ENCODE measurements at places on chromosomes 11 and 22. TPM values are rescaled to one million over a fixed set of nuclear protein-coding genes. Genes with fewer than 3 reads are reported as not detected.

Gene DUSP8
- total RNA-seq = 1.8 TPM

- DNase-seq = no peak
These were observed 395.9 kb upstream of the CCDC90B start for GRCh38 chr11:83681906-83682610.

- no peak for DNase-seq
These were observed 251.2 kb downstream of the FAT3 start for GRCh38 chr11:92475819-92476218.

GRCh38 chr22:36702842-36703215 lies 723 bp downstream of the CACNG2 start:
- no peak for DNase-seq

DNA sequence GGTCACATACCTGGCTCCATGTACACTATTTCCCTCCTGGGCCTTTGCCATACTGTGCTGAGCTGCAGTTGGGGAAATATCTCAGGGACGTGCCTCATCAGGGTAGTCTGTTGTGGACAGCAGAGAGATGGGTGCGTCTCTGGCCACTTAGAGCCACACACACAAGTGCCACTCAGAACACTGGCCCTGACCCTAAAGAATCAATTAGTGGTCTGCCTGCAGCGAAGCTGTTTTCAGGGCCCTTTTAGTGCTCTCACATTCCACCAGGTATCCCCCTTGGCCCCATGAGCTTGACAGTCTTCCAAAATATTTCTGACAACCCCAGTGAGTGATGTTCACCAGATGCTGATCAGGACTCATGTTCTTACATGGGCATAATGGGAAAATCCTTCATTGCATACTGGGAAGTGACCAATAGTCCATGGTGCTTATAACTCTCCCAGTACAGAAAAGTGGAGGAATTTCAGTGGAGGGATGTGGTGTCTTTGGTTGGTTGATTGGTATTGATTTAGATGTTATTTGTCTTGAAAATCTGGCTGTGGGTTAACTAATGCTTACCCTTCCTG lies 66.1 kb downstream of the ME3 start:
- DNase-seq = no peak

- no peak for DNase-seq
These were observed 13.5 kb downstream of the ACO2 start for GRCh38 chr22:41482319-41482935.

- no peak for DNase-seq
These were observed 758 bp downstream of the MCAM start for GRCh38 chr11:119316016-119316728.

DNA sequence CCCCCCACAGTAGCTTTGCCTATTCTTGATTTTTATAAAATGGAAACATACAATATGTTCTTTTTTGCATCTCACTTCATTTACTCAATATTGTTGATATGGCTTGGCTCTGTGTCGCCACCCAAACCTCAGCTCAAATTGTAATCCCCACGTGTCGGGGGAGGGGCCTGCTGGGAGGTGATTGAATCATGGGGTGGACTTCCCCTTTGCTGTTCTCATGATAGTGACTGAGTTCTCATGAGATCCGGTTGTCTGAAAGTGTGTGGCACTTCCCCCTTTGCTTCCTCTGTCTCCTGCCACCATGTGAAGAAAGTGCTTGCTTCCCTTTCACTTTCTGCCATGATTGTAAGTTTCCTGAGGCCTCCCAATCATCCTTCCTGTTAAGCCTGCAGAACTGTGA lies 431.3 kb downstream of the MN1 start:
- no peak for DNase-seq

DNA sequence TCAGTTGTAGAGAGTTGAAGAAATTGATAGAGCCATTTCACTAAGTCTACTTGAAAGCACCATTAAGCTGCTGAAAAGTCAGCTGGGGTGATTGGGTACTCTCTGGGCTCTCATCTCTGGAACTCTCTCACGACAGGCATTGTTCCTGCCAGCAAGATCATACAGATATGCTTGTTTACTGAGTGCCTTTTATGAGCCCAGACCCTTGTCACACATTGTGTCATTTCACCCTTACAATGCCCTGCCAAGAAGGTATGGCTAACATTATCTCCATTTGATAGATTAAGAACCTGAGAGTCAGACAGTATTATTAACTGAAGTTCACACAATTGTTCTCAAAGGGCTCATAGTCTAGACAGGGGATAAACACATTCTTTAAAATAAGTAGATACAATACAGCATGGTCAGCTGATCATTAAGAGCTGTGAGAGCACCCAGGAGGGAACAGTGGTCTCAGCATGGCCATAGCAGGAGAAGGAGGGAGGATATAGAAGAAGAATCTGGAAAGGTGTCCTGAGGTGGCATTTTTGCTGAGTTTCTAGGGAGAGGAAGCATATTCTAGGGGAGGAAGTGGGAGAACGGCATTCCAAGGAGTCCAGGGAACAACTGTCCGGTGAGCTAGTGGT lies 580.5 kb downstream of the INSC start:
- DNase-seq = no peak

DNA sequence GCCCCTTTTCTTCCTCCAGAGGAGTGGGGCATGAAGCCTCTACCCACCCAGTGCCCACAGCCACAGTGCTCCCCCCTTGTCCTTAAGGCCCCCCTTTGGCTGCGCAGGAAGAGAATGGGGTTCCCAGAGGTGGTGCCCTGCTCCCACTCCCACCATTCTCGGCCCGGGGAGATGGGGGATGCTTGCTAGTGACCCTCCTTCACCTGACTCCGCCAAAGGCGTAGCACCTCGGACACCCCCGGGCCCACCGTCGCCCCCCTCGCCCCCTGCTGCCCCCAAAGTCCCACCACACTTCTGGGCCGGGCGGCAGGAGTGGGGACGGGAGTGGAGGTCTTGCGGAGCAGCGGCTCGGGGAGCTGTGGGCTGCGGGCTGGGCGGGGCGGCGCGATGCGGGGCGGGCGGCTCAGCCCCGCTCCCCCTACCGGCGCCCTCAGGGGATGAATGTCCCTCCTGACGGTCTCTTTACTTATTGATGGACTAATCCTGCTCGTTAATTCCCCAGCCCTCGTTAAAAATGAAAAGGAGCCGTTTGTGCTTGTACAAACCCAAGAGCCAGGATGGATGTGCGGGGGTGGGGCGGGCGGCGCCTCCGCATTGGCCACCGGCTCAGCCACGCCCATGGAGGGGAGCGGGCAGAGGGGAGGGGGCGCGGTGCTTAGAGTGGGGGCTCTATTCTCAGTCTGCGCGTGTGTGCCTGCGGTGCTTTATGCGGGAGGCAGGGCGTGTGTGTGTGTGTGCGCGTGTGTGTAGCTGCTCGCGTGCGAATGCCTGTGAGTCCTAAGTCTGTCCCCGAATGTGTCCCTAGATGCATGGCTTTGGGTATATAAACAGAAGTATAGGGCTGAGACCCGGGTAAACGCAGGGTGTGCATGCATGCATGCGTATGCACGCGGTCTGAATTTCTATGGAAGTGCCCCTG lies 25.6 kb downstream of the SYT7 start:
- DNase-seq = no peak

DNA sequence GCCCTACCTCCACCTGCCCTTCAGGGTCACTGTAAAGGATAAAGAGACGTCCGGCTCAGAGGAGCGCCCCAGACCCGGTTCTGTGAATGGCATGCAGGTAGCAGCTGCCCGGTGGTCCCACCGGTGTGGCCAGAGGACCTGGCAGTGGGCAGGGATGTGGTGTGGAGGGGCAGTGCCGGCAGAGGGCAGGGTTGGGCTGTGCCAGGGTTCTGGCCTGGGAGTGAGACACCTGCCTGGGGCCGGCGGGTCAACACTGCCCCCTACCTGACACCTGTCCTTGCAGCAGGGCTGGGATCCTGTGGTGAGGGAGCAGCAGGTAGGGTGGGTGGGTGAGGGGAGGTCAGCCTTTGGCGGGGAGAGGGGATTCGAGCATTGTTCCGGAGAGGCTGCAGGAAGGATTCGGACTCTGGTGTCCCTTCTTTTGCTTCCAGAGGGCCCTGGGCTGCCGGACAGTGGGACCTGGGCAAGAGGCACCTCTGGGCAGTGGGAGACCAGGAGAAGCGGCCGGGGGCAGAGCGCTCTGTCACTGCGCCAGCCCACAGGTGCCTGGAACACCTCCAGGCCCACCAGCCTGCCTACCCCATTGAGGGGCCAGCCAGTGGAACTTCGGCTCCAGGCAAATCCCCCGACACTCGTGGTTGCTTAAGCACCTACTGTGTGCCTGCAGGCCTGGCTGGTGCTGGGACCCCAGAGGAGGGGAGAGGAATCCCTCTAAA lies 1.6 kb upstream of the PHLDA2 start:
- no peak for DNase-seq

DNA sequence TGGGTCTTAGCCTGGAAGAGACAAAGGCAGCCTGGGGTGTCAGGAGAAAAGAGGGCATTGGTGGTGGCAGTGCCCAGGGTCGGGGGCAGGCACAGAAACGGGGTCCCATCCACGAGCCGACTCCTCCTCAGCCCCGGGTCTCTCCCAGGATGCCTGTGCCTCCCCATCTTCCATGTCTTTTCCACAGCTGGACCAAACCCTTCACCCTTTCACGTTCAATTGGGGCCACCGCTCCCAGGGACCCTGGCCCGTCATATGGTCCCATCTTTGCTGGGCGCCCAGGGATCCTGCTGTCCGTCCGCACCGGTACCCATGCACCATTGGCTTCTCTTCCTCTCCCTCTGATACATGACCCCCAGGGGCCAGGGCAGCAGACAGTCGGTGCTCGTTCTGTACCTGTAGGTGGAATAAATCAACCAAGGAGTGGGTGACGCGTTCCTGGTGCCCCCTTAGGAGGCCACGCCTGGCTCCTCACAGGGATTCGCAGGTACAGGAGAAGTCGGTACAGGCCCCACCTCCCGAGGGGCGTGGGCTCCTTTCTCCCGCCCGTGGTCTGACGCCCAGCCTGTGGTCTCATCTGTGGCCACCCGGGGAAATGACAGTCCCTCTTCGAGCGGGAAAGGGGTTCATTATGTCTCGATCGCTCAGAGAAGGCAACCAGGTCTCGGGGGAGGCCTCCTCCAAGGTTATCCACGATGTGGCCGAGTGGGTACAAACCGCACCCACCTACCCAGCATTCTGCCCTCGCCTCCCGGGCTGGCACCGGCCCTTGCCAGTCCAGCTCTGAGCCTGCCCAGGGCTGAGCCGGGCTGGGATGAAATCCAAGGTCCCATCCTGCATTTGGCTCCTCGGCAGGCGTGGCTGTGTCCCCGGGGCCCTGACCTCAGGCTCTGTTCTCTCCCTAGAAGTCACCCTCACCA lies 1493.6 kb downstream of the BRD1 start:
- DNase-seq = no peak

DNA sequence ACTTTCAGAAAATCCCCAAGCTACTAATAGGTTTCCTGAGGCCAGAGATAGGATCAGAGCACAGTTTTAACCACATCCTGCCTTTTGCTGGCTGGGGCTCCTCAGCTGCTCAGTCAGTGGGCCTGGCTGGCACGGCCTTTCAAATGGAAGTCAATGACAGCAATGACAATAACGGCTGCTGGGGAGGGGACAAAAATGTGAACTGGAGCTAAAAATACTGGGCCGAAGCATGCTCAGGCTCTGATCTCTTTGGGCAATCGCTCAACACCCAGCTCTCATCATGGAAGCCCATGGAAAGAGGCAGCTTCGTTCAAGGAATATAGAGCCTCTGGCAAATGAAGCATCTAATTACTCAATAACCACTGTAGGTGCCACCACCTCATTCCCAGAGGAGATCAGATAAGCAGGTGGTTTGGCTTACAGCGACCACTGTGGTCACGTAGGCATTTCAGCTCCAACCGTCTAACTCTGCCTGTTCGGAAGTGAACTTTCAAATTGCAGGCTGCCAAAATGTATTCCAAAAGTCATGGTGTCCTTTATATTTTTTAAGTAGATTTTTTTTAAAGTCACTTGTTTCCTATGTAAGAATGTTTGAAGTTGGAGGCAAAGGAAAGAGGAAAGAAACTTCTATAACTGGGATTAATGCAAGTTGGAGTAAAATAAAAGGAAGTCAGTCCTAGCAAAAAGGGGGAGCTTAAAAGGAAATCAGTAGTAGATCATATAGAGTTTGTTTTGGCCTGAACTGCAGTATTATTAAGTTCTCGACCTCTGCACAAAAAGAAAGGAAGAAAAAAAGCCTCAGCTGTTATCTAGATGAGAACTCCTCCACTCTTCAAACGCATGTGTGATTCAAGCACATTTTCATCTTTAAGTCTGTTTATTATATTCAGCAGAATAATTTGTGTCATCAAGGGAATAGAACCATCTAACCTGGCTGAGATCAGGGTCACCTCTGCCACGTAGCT lies 14.1 kb downstream of the WT1 start:
- DNase-seq = no peak

DNA sequence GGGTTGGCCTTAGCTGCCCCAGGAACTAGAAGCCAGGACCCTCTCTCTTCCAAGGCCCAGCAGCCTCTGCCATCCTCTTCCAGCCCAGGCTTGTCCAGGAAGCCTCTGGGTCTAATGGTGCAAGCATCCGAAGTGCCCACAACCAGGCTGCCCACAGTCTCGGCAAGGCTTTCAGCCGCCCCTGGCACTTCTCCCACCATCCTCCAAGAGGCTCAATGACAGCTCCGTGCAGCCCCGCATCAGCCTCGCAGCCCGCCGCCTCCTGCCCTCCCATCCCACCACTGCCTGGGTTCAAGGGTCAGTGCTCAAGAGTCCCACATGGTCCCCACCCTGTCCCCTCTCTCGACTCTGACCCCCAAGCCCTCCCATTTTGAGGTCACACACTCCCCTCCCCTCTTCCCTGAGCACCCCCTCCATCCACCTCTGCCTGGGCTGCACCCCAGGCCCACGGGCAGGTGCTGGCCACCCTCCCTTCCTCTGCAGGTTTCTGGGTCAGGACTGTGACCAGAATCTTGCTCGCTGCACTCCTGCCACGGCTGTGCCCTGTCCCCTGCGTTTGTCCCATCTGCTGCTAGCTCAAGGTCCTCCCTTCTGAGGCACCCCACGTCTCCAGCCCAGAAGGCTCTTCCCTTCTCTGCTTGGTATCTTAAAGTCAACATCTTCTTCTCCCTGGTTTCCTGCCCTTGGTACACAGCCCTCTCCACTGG lies 17.2 kb downstream of the IFITM10 start:
- no peak for DNase-seq

DNA sequence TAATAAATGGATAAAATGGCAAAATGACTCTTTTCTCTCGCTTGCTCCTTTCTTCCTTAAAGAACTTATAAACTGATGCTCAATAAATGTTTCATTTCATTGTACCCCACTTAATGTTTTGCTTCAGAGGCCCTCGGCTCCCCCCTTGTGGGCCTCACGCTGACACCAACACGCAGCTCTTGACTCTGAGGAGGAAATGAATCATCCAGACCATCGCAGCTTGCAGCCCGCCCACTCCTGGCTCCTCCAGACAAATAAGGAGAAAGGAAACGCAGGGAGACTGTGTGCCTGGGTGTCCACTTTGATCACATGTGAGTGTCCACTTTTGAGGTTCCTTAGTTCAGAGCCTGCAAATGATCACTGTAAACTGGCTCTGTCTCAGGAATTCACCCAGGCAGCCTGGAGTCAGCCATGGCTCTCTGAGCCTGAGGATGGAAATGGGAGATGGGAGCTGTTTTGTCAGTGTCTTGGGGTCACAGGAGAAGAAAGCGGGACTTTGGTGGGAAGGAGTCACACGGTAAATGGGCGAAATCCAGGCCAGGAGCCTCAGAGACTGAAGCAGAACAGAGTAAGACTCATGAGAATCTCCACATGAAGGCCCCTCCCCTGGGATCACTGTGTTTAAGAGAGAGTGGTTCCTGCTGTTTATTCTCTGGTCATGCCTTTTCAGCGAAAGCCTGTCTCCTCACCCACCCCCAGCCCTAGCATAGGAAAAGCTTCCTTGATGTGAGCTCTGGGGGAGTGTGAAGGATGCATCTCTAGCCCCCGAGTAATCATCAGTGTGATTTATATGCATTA lies 96.5 kb downstream of the CWC15 start:
- DNase-seq = peak; percentile 85
